Omental fat pad (tissue), 4 donors: ENCODE measurements at places on chromosomes 2 and 18.

DNA sequence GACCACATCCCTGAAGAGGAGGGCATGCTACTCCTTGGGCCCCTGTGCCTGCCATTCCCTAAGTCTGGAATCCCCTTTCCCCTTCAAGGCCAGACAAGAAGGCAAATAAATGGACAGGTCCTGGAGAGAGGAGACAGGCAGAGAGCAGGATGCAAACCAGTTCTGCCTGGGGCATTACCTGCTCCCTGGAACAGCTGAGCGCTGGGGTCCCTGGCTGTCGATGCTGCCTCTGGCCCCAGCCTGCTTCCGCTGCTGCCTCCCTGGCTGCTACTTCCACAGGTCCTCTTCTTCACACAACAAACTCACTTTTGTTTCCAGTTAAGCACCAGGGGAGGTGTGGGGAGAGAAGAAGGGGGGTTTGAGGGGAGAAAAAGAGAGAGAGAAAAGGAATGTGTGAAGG is 53.1 kb downstream of the SLC4A5 start:
- DNase-seq: no peak

DNA sequence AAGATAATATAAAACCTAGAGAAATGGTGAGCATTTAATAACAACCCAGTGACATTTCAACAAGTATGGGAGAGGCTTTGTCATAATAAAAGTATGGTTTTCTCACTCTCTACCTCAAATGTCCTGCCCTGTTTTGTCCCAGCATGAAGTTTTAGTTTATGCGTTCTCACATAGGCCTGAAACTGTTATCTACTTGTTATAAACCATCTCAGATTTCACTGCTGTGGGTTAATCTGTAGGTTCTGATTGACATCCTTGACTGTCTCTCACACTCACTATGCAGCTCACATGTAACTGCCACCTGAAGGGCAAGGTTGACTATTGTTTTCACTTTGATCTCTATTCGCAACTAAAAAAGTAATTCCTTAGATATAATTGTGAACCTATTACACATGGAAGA is 44.9 kb downstream of the ZEB2 start:
- no peak for DNase-seq

DNA sequence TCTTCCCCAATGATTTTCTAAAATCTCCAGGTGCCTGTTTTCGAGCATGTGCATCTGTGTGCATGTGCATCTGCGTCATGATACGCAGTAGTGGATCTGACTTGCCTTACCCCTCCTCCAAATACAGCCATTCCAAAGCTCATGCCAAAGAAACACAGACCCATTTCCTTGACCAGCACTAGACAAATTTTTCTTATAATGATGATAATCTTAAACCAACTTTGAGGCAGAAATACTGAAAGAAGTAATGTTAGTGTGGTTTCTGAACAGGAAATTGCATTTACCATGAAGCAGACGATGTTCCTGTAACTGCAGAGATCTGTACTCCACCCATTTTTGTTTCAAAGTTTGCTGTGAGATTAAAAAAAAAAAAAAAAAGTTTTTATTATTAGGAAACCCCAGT is 25.6 kb downstream of the CYTIP start:
- DNase-seq: no peak

DNA sequence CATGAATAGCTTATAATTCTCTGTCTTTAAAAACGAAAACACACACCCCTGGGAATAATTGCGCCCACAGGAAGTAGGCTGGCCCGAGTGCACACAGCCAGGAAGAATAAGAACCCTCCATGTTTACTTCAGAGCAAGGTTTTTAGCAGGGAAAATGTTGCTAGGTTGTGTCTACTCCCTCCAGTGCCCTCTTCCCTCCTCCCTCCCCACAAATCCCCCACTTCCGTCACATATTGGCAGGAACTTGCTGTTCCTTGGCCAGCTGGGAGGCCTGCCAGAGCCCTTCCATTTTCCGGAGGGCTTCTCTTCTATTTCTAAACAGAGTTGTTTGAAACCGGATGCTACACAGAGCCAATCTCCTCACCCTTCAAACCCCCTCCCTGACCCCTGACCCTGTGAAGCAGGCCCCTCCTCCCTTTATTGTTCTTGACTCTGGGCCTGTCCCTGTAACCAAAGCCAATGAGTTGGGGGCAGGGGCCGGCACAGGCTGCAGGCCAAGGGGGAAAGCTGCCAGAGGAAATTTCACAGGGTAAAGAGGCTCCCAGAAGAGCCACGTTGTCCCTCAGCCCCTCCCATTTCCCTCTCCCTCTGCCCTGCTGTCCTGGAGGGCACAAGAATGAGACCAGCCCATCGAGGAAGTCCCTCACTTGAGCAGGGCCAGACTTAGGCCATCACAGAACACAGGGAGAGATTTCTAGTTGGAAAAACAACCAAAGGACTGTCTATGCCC is 49.8 kb upstream of the LGALSL start:
- DNase-seq: no peak

GRCh38 chr2:106261871-106262321 is 67.8 kb upstream of the UXS1 start:
- no peak for DNase-seq

DNA sequence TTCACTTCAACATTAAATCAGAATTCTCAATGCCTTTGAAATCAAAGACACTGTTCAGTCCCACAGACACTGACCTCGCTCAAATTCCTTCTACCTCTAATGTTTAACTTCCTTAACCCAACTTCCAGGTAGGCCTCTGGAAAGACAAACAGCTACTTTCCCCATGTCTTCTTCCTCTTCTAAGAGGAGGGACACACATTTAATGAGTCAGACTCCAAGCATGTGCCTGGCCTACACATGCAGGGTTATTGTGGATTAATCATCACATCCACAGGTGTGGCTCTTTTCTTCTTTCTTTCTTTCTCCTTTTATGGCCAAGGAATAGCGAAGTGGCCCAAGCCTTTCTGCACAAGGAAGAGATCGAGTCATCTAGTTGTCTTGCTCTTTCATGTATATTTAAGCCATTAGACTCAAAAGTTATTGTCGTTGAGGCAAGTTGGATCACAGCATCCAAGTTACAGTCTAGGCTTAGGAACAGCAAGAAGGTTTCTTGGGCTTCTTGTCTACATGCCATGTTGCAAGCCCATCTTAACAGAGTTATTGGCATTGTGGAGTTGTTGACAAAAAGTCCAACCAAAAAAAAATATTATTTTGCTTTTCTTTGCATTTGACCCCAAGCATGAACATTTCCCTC is 387.8 kb downstream of the IRS1 start:
- no peak for DNase-seq

GRCh38 chr2:47562548-47562947 is 159.6 kb downstream of the MSH2 start:
- DNase-seq: no peak

- peak; percentile 58 for DNase-seq
Measured at GRCh38 chr2:45009303-45009927, at the start of gene SIX2. TSS of gene SIX2 (minus strand) at chr2:45009452. CDS start at chr2:45009110, 342 bp downstream.

DNA sequence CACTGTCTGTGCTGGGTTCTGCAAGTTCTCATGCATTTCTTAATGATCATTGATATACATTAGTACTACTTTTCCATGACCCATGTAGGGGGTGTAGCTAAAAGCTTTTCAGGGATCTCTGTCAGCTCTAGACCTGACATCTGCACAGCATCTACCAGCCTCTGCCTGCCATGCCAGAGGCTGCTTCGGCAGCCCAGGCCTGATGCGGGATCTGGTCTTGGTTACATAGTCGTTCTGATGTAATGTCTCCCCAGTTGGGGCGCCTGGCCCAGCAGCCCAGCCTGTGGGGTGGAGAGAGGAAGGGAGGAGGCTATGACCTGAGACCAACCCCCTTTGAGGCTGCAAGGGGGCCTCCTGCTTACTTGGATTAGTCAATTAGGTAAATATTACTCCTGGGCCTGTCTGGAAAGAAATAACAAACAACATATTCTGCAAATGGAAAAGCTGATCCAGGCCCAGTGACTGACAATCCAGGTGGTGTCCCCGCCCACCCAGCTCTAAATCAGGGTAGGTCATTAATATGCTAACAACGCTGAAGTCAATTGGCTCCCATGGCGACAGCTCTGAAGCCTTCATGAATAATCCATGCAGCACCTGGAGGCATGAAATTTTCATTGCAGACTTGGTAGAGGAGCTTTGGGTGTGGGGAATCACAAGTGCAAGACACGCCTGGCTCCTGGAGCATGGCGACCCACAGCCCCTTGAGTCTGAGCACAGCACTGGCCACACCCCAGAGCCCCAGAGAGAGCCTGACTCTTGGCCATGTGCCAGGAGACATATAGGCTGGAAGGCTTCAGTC is 575.3 kb downstream of the CMPK2 start:
- no peak for DNase-seq

DNA sequence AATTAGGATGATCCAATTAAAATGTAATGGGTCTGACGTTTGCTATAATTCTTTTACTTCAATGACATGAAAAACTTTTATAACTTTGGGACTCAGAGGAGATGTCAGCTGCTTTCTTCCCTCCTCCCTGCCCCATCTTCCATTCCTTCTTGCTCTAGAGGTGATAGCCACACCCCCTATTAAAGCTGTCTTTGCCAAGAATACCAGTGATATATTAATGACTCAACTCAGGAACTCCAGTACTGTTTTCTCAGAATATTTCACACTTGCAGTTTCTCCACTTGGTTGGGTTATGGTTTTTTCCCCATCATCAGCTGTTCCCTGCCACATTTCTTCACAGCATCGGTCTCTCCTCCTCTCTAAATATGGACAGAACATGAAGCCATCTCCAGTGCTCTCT is 184.0 kb downstream of the KCNE4 start:
- no peak for DNase-seq

DNA sequence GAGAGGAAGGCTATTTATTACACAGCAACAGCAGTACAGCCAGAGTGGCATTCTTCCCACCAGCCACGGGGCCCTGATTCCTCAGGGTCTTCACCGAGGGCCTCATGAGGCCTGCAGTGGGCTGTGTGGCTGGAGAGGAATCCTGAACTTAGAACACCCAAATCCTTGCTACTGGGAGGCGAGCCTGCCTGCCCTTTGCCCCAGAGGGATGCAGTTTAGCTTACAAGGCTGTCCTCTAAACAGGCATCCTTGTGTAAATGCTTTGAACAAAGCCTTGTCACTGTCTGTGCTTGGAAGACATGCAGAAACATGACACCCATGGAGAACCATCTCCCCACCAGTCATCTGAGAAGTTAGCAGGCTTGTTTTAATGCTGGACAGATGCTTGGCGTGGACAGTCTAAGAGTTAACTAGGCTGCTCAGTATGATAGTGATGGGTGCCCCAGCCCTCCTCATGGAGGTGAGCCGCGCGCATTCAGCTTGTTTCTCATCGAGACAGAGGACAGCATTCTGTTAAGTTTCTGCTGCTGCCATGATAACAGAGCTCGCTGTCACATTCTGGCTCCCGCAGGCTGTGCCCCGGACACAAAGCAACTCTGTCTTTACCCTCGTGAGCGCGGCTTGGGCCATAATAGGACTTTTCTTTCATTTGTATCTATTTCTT is 42.9 kb downstream of the ADI1 start:
- no peak for DNase-seq
